Nephron progenitor cell (in vitro differentiated cells): ENCODE measurements at places on chromosomes 5 and 9.

DNA sequence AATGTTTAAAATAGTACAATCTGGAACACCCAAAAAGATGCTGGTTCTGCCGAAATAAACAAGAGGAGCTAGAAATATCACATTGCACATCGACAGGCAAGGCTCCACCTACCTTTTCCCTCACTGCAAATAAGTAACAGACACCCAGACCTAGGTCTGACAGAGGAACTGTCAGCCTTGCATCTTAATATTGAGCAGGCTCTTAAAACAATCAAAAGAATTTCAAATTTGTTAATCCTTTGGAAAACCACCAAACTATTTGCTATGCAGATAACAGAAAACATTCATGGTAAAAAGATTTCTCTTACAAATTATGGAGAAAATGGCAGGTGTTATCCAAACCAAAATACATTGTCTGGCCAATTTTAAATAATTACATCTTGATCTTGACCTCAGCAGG, 71.3 kb downstream of the FRMD3 start:
- DNase-seq = no peak

GRCh38 chr9:108054131-108054630, 564.6 kb upstream of the KLF4 start:
- no peak for DNase-seq

- DNase-seq = no peak
Measured at GRCh38 chr9:88746029-88746742, 211.2 kb downstream of the NXNL2 start.

- no peak for DNase-seq
Measured at GRCh38 chr5:122996091-122996490, 40.4 kb downstream of the PPIC start.

- DNase-seq = no peak
Measured at GRCh38 chr9:90331826-90332575, 310.6 kb downstream of the DIRAS2 start.

- no peak for DNase-seq
Measured at GRCh38 chr9:95499847-95500246, 16.9 kb downstream of the PTCH1 start.

GRCh38 chr9:28909526-28909925, 1336.2 kb upstream of the C9orf72 start:
- no peak for DNase-seq
